BJ (cell line): ENCODE measurements at places on chromosomes 7 and 10.

DNA sequence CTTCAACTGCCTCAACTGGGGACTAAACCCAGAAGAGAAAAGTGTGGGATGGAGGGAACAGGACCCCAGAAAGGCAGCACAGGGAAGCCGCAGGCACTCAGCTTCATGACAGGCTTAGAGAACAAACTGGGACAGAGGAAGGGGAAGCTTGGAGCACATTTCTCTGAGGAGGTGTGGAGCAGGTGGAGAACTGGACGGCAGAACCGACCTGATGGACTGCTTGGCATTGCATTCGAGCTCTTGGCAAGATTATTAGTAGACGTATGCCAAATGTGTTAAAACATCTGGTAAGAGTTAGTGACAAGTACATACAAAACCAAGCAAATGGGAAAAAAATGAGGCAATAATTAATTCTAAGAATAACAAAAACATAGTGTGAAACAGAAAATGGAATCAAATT lies 335.7 kb downstream of the SFMBT2 start:
- DNase-seq, result no peak

DNA sequence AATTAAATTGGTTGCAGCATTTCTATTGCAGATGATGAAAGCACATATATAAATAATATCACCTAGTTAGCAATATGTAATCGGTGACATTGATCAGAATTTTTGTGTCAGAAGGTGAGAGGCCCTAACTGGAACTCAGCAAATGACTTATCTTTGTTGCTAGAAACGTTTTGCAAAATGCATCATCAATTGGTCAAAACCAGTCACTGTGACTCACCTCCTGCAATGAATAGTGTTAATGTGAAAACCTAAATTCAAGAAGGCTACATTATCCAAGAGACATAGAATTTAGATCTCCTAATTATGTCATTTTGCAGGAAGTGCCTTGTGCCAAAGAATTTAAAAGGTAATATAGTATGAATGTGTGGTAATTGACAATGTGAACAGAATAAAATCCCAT lies 9.8 kb upstream of the PNLIPRP3 start:
- DNase-seq, result no peak

DNA sequence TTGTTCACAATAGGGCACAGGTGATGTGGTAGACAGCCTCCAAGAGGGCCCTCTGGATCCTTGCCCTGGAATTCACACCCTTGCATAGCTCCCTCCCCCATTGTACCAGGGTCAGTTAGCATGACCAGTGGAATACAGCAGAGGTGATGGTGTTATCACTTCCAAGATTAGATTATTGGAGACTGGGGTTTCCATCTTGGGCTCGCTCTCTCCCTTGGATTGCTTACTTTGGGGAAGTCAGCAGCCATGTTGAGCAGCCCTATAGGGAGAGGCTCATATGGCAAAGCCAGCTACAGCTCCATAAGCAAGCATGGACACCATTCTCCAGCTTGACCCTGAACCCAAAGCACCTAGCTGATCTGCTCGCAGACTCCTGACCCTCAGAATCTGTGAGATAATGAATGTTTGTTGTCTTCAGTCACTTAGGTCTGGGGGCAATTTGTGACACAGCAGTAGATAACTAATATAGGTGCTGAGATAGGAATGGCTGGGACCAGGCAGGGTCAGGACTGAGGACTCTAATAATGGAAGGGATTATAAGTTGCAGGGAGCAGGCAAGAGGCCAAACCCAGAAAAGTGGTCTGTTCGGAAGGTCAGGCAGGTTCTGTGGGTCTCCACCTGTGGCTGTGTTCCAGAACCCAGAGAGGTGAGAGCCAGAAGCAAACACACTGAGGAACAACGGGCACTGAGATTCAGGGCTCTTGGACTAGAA lies 22.9 kb downstream of the TBXAS1 start:
- DNase-seq, result no peak

GRCh38 chr7:29929018-29929807 lies 60.4 kb downstream of the SCRN1 start:
- DNase-seq, result no peak

GRCh38 chr10:127720903-127721302 lies 16.1 kb upstream of the FOXI2 start:
- DNase-seq, result no peak

DNA sequence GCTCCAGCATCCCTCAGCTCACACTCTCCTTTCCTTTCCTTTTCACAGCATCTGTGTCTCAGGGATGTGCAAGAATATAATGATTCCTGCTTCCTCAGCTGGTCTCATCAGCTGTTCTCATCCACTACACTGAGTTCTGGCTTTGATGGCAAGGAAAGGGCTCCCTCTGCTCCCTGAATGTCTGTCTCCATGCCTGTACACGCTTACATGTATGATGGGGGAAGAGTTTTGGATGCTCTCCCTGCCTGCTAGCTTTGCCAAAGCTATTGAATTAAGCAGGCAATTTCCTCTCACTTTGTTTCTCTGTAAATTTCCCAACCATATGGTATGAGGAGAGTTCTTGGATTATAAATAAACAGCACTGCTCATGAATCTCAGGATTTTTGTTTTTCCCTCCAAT lies 254.5 kb downstream of the SORCS3 start:
- DNase-seq, result no peak

GRCh38 chr10:31961277-31962074 lies 32.8 kb upstream of the ARHGAP12 start:
- peak; percentile 56 for DNase-seq

- DNase-seq, result no peak
Measured at GRCh38 chr7:108267615-108268014, 137.5 kb upstream of the LAMB4 start.

DNA sequence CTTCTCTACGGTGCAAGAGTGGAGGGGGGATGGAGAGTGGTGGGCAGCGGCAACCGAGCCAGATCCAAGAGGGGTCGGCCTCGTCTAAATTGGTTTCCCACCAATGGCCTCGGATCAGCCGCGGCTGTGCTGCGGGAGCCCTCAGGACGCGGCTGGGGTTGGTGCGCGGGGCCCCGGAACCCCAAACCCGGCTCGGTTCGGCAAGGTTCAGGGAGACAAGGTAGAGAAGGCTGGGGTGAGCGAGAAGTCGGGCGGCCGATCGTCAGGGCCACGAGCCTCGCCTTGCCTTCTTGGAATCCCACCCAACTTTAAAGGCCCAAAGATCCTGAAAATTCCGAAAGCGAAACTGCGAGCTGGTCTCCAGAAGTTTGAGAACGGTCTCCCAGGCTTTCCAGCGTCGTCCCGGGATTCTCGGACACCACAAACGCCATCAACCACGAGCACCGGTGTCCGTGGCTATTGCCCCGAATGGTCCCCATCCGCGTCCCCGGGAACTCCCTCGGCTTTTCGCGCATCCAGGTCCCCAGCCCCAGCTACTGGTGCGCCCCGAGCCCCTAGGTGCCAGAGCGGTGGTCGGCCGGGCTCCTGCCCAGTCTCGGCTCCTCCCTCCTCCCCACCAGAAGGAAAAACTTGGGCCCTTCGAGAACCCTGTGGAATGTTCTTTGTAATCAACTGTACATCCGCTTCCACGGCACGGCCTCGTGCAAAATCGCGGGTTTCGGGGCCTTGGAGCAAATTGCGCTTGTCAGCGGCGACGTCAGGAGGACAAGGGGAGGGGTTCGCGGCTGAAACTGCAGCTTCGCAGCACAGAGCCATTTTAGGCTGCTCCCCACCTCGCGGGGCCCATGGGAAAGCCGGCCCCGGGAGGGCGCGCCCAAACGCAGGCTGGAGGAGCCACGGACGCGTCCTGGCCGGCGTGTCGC lies 3.2 kb downstream of the SFMBT2 start:
- DNase-seq, result no peak

DNA sequence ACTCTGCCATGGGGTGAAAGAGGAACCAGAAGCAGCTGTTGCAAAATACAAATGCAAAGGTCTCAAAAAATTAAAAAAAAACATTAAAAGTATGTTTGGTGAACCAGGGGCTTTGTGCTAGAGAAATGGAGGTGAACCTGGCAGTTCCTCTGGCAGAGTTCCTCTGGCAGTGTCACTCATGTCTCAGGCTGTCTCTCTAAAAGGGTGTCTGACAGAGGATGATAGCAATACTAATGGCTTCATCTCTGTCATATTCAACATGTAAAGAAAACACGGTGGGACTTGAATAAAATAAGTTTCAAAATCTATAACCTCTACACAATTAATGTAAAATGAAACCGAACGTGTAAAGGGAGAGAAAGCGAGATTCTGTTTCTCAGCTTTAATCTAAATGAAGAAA lies 375.7 kb upstream of the VWC2 start:
- DNase-seq, result no peak

- DNase-seq, result no peak
Measured at GRCh38 chr7:143487566-143487965, 9.9 kb downstream of the TAS2R41 start.

DNA sequence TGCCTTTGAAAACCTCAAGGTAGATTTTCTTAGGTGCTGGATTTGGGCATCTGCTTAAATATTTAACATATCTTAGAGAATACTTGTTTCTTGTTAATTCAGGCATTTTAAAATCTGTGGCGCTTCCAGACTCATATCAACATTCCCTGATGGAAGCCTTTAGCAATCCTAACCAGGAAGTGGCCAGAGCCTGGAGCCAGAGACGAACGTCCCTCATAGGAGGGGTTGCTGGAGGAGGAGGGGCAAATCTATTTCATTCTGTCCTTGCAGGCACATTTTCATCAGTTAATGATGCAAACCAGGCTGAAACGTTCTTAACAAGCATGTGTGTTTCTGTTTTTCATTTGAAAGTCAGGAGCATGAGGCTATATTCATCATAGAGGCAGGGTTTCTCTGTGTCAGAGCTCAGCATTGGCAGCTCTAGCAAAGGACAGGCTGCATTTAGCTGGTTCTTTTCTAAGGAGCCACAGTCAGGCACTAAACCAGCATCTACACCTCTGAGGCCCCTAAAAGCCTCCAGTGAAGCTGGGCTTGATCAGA lies 17.8 kb upstream of the IFIT2 start:
- DNase-seq, result peak; percentile 92

DNA sequence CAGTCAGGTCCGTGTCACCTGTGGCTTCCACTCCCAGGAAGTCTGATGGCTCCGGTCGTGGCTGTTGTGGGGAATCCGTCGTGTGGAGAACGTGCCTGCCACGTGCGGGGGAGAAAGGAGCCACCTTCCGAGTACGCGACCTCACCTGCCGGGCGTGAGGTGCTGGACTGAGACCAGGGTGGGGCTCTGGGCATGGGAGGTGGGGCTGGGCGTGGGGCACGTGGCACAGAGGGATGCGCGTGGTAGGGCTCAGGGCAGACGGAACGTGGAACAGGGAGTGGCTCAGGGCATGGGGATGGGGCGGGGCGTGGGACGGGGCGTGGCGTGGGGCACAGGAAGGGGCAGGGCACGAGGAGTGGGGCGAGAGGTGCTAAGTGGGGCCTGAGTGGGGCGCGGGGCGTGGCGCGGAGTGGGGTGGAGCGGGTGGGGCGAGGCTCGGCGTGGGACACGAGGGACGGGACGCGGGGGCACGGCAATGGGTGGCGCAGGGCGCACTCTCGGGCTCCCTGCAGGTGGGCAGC lies 64.8 kb downstream of the C10orf143 start:
- no peak for DNase-seq

GRCh38 chr7:157768198-157768597 lies 431.4 kb downstream of the DNAJB6 start:
- DNase-seq, result no peak

GRCh38 chr7:119703895-119704294 lies 569.1 kb upstream of the KCND2 start:
- no peak for DNase-seq

- no peak for DNase-seq
Measured at GRCh38 chr7:27155816-27156507, 513 bp downstream of the HOXA7 start.
